Karpas-422 (cell line): ENCODE measurements at places on chromosomes 4 and X. TPM values are rescaled to one million over a fixed set of nuclear protein-coding genes. Genes with fewer than 3 reads are reported as not detected.
A peak's percentile ranks its signal among the peaks of the same experiment; 100 is the strongest.

ANK2 gene
- 3.1 and 4.8 TPM in 2 replicates for total RNA-seq

DNA sequence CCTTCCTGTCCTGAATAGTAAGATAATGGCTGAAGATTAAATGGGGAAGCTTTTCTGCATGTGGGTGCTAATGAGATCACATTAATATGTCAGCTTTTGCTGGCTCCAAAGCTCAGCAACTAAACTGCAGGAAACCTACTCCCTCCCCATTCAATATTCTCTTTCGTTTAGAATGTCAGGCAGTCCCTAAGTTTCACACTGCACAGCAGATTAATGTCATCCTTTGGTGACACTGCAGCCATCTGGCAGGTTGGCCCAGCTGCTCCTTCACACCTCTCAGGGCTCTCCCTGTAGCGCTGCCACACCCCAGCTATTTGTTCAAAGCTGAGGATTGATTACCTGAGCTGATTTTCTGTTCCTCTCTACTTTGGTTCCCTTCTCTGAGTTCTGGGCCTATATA, 110.5 kb downstream of the KDR start:
- H3K36me3 ChIP-seq = no peaks in the 10 kb centered on the region
- H3K4me3 ChIP-seq = no peak overlapping the region
- no peaks in the 10 kb centered on the region for H3K27me3 ChIP-seq

GRCh38 chrX:107565931-107566603, 62.2 kb upstream of the PRPS1 start:
- H3K27me3 ChIP-seq = no peaks in the 10 kb centered on the region
- H3K4me1 ChIP-seq = peaks cover 9% of the 10 kb centered on the region; the same call in 1 of the 2 replicates
- no peak for DNase-seq
- no peaks in the 10 kb centered on the region for H3K36me3 ChIP-seq
- H3K4me3 ChIP-seq = no peak overlapping the region
- H3K27ac ChIP-seq = no peak overlapping the region

GPC3 gene
- not detected in 2 replicates for total RNA-seq

DNA sequence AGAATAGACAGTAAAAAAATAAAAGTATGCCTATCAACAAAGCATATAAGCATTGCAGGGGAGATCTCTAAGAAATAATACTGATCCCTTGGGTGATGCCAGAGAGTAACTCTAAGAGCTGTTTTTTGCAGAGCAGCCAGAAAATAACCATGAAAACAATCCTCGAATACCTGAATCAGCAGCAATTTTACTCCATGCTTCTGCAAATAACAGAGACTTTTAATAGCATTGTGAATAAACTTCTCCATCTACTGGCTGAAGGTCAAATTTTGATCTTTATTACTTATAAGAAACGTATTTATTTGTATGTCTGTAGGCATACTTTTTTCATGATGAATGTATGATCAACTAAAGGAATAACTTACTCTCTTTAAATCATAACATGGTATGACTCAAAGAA, 334.5 kb downstream of the GALNTL6 start:
- no peak overlapping the region for H3K27ac ChIP-seq
- DNase-seq = peak; percentile 45
- H3K4me3 ChIP-seq = no peak overlapping the region
- no peaks in the 10 kb centered on the region for H3K4me1 ChIP-seq
- H3K36me3 ChIP-seq = no peaks in the 10 kb centered on the region

MAGEB17 gene
- total RNA-seq = not detected in 2 replicates

- no peak overlapping the region for H3K4me3 ChIP-seq
- no peaks in the 10 kb centered on the region for H3K4me1 ChIP-seq
- H3K36me3 ChIP-seq = no peaks in the 10 kb centered on the region
- H3K27ac ChIP-seq = no peak overlapping the region
- no peak for DNase-seq
Observed at GRCh38 chr4:23959396-23960148, 69.7 kb upstream of the PPARGC1A start.

GRCh38 chr4:172776203-172776861, 392.3 kb upstream of the GALNT7 start:
- no peak overlapping the region for H3K27ac ChIP-seq
- H3K27me3 ChIP-seq = no peaks in the 10 kb centered on the region
- no peaks in the 10 kb centered on the region for H3K4me1 ChIP-seq
- no peak for DNase-seq

SLC38A5 gene
- not detected in 2 replicates for total RNA-seq

GRCh38 chr4:29571322-29571721, 1148.8 kb upstream of the PCDH7 start:
- H3K27me3 ChIP-seq = no peaks in the 10 kb centered on the region
- H3K36me3 ChIP-seq = no peaks in the 10 kb centered on the region
- no peak overlapping the region for H3K4me3 ChIP-seq
- H3K27ac ChIP-seq = no peak overlapping the region

TMPRSS11A gene
- not detected in 2 replicates for total RNA-seq

DNA sequence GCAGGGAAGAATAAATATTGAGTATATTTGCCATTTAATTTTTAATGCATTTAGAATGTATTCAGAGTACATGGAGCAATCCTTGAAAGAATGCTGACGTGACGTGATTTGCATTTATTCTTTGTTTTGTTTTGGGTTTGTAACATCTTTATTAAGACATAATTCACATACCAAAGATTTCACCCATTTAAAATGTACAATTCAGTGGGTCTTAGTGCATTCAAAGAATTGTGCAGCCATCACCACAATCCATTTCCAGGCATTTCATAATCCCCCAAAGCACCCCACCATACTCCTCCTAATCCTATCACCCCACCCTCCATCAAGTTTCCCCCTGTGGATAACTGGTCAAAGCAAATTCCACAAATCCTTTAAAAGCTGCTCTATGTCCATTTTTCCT, 87.4 kb downstream of the FAM9B start:
- H3K4me3 ChIP-seq = no peak overlapping the region
- no peaks in the 10 kb centered on the region for H3K36me3 ChIP-seq
- H3K4me1 ChIP-seq = no peaks in the 10 kb centered on the region
- no peak for DNase-seq
- H3K27me3 ChIP-seq = no peaks in the 10 kb centered on the region
- H3K27ac ChIP-seq = no peak overlapping the region

DNA sequence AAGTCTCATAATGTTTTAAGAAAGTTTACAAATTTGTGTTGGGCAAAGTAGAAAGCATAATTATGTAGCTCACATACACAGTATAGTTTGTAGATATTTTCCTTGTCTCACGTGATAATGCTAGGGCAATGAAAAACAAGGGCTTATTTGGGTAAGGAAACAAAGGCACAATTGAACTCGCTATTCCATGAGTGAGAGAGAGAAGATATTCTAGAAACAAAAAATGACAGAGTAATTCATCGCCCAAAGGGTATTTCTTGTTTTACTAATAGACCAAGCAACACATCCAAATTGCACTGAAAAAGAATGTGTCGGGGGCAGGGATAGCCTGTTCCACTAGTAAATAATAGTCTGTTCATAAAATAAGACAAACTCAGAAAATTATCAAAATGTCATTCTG, 3.6 kb upstream of the ASB11 start:
- DNase-seq = no peak
- H3K4me3 ChIP-seq = no peak overlapping the region
- H3K27ac ChIP-seq = no peak overlapping the region
- no peaks in the 10 kb centered on the region for H3K36me3 ChIP-seq
- H3K4me1 ChIP-seq = peaks cover 8% of the 10 kb centered on the region; the same call in 1 of the 2 replicates

PABPC5 gene
- not detected in 2 replicates for total RNA-seq

RAB41 gene
- total RNA-seq = not detected in 2 replicates

RNF128 gene
- total RNA-seq = not detected in 2 replicates

DNA sequence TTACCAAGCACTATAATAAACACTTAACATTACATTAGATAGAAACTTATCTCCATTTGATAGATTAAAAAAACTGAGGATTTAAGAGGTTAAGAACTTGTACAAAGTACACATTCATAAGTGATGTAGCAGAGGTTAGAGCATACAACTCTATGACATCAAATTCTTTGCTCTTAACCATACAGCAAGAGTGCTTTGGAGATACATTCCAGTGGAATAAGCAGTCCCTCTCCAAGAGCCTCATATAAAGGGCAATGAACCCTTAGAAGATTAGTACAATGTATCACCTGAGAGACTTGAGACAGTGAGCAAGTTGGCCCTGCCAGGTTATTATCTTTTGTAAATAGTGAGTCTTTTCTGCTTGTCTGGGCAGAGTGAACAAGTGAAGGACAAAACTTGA, 600.4 kb upstream of the CT83 start:
- DNase-seq = no peak
- no peaks in the 10 kb centered on the region for H3K4me1 ChIP-seq
- H3K27ac ChIP-seq = no peak overlapping the region
- H3K27me3 ChIP-seq = no peaks in the 10 kb centered on the region
- H3K36me3 ChIP-seq = no peaks in the 10 kb centered on the region
- no peak overlapping the region for H3K4me3 ChIP-seq

- no peaks in the 10 kb centered on the region for H3K36me3 ChIP-seq
- H3K27me3 ChIP-seq = no peaks in the 10 kb centered on the region
- H3K27ac ChIP-seq = no peak overlapping the region
- no peak overlapping the region for H3K4me3 ChIP-seq
- no peaks in the 10 kb centered on the region for H3K4me1 ChIP-seq
Observed at GRCh38 chrX:43679778-43680177, 23.7 kb downstream of the MAOA start.

DNA sequence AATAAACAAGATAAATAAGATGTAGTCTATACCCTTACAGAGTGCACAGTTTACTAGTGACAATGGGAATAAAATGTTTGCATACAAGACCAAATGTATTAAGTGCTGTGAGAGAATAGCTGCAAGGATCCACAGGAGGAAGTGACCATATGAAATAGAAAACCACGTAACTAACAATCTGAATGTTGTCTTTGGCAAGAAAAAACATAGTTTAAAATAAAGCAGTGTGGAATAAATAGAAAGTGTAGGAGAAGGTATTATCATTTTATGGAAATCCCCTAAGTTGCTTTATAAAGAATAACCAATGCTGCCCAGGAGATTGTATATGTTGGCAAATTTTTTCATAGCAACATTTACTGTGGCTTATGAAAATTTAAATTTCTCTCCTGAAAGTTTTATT, 116.1 kb downstream of the PCDH7 start:
- no peaks in the 10 kb centered on the region for H3K36me3 ChIP-seq
- H3K4me1 ChIP-seq = no peaks in the 10 kb centered on the region
- no peak overlapping the region for H3K27ac ChIP-seq
- no peaks in the 10 kb centered on the region for H3K27me3 ChIP-seq
- no peak overlapping the region for H3K4me3 ChIP-seq

GRCh38 chr4:78922207-78922606, 17.0 kb downstream of the PAQR3 start:
- H3K27me3 ChIP-seq = no peaks in the 10 kb centered on the region
- no peaks in the 10 kb centered on the region for H3K36me3 ChIP-seq
- no peak overlapping the region for H3K27ac ChIP-seq
- no peak overlapping the region for H3K4me3 ChIP-seq
- no peak for DNase-seq
- no peaks in the 10 kb centered on the region for H3K4me1 ChIP-seq

- H3K4me1 ChIP-seq = no peaks in the 10 kb centered on the region
- no peak overlapping the region for H3K27ac ChIP-seq
- no peak overlapping the region for H3K4me3 ChIP-seq
- DNase-seq = no peak
Observed at GRCh38 chr4:51825341-51825740, 17.6 kb upstream of the DCUN1D4 start.

USP27X gene
- not detected in 2 replicates for total RNA-seq

- no peak overlapping the region for H3K27ac ChIP-seq
- no peaks in the 10 kb centered on the region for H3K36me3 ChIP-seq
- H3K27me3 ChIP-seq = no peaks in the 10 kb centered on the region
- no peak overlapping the region for H3K4me3 ChIP-seq
- peak; percentile 66 for DNase-seq
Observed at GRCh38 chr4:22356987-22357596, 158.8 kb downstream of the ADGRA3 start.

DNA sequence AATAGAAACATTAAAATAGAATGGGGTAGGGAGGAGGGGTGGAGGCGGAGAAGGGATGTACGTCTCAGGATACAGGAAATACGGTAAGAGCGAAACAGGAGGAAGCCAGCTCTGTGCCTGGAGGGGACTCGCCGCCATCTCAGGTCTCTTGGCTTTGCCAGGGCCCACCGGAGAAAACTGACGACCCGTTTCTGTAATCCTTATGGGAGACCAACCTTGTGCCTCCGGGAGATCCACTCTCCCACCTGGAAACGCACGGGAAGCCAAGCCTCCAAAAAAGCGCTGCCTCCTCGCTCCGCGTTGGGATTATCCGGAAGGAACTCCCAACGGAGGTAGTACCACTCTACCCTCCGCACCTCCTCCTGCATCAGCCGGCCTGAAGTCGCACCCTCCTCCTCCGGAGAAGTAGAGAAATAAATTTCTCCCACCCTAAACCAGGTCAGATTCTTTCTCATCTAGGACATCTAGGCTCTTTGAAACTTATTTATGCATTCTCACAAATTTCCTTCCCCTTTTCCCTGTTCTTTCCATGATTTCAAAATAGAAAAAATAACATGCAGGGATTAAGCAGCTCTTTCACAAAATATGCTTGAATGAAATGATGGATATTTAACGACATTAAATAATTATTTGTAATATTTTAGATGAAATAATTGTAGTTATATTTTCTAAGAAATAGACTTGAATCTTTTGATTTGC, at the start of gene NBDY:
Gene NBDY, plus strand, starts transcription at position 92 of the 699 bp plus-strand sequence. Its CDS starts 111 bp downstream, at position 203.
- peak within 1 kb of the TSS; percentile 70 for H3K4me3 ChIP-seq
- no peaks in the 10 kb centered on the region for H3K27me3 ChIP-seq
- peak within 1 kb of the TSS; percentile 49 for H3K27ac ChIP-seq
- peak; percentile 76 for DNase-seq
- no peaks in the 10 kb centered on the region for H3K36me3 ChIP-seq

DNA sequence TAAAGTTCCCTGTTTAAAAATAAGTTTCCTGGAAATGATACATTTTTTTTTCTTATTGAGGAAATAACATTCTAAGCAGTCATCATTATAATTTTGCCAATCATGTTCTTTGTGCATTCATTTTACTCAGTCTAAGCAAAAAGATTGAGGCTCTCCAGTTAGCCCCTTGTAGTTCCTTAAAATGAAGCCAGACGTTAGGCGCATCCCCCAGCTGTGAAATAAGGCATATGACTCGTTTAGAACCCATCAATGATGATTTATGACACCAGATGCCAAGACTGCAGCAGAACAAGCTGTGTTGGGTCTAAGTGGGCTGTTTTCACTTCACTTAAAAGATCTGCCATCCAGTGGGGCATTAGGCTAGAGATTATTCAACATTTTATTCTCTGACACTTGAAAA, 17.0 kb downstream of the PDGFC start:
- H3K36me3 ChIP-seq = no peaks in the 10 kb centered on the region
- H3K27ac ChIP-seq = no peak overlapping the region
- no peaks in the 10 kb centered on the region for H3K27me3 ChIP-seq

DNA sequence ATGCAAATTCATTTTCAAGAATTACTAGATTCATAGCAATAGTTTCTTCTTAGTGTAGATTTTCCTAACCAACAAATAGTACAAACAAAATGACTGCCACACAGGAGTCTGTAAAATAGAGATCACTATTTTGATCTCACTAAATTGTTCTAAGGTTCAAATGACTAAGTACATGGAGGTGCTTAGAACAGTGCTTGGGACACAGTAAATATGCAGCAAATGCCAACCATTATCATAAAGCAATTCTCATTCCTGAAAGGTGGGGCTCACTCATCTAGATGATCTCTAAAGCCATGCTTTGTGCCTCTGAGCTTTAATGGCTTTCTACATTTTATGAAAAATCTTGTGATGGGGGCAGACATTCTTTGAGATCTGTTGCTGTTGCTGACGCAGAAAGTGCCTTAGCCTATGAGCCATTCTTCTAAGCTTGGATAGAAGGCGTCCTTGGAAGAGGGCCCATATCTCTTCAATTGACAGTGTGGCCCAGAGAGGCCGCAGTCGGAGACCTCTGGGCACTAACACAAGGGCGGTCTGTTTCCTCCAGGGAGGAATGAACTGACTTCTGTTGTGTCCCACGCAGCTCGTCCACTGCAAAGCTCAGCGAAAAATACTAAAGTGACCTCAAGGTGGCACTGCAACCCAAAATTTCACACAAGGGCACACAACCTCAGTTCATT, 23.5 kb downstream of the TLR10 start:
- peak overlapping the region; percentile 100 for H3K27ac ChIP-seq
- no peaks in the 10 kb centered on the region for H3K36me3 ChIP-seq
- H3K27me3 ChIP-seq = no peaks in the 10 kb centered on the region
- peaks cover 70% of the 10 kb centered on the region for H3K4me1 ChIP-seq
- peak; percentile 92 for DNase-seq
